ENCODE measurements at places on chromosomes 2 and 18. TPM values are rescaled to one million over a fixed set of nuclear protein-coding genes. Genes with fewer than 3 reads are reported as not detected.

Gene SCN9A
- 57.8 TPM for total RNA-seq

Gene ANO7
- total RNA-seq: 0.69 TPM

Gene ZNG1B
- 41.6 TPM for total RNA-seq

Gene AFF3
- total RNA-seq: 3.8 TPM

Gene ROCK1
- 54.3 TPM for total RNA-seq

Gene PROKR1
- total RNA-seq: not detected

Gene CMPK2
- total RNA-seq: 0.59 TPM

Gene MRPL33
- total RNA-seq: 75.2 TPM

Gene CD8B2
- not detected for total RNA-seq

Gene KCNS3
- total RNA-seq: 5.5 TPM

Gene DYNC1I2
- 173 TPM for total RNA-seq

Gene B3GNT7
- total RNA-seq: under 0.01 TPM

Gene AGFG1
- total RNA-seq: 33.9 TPM

Gene SERPINB4
- total RNA-seq: 0.09 TPM

Gene AGBL5
- 25.8 TPM for total RNA-seq

Gene SPDYA
- total RNA-seq: 0.89 TPM

Gene RBKS
- 1.5 TPM for total RNA-seq

Gene STARD7
- 144 TPM for total RNA-seq

Gene TMEM178A
- 0.92 TPM for total RNA-seq
